ENCODE measurements at places on chromosomes 4 and X. TPM values are rescaled to one million over a fixed set of nuclear protein-coding genes. Genes with fewer than 3 reads are reported as not detected.

The MND1 gene
- total RNA-seq, result not detected

DNA sequence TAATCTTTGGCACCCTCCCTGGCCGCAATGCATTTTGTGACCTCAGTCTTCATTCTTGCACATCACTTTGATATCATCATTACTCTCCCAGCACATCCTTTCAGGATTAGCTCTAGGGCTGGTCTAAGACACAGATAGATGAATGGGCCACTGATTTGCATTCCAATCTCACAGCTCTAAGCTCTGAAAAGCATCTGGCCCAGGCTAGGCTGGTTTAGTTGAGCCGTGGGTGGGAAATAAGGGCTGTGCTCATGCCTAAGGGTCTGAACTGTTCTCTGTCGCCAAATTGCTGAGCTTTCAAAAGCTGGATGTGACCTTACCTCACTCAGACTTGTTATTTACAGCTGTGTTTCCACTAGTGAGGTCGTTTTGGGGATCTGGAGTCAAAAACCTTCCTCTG, 30.0 kb upstream of the SLC9A7 start:
- no peak for DNase-seq

- peak; percentile 58 for DNase-seq
These were observed 40.1 kb upstream of the HELT start for GRCh38 chr4:184978211-184978610.

DNA sequence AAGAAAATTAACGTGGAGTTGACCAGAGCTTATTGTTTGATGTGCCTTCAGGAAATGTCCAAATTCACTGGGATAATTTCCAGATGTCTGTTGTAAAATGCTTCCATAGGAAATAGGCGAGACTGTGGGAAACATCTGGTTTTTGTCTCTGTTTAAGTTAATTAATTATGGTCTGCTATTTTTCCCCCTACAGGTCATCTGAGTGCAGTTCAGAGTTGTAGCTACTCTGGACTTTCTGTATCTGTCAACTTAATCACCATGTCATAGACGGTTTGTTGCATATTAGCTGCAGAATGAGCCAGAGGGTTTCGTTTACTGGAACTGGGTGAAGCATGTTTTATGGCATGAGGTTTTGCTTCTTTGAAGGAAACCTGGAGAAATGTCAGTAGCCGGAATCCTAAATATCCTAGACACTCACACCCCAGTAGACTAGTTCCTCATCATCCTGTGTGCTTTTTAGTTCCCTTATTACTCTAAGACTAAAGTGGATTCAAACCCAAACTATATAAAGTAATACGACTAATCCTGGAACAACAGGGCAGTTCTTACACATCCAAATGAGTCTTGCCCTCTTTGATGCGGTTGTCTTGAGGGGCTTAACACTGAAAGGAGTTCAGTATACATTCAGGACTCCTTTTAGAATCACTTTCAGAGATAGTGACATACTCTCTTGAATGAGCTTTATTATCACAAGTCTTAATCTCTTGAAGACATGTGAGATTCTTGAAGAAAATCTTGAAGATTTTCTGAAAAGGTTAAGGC, 62.5 kb downstream of the PPEF1 start:
- no peak for DNase-seq

DNA sequence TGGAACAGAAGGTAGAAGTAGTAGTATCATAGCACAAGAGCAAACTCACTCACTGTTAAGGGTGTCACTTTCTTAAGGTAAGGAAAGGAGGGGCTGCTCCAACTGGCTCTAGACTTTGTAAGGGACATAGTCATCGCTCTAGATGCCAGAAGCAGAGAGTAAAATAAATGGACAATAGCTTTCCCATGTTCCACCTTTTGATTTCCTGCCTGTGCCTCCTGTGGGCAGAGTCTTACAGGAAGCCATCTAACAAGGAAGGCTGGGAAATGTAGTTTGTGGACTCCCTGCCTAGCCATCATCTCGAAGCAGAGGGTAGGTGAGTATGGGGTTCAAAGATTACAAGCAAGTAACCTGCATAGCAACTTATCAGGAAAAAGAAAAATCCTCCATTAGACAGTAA, 1.7 kb upstream of the METTL14 start:
- no peak for DNase-seq

The RTL3 gene
- not detected for total RNA-seq

GRCh38 chr4:11189756-11190155, 238.9 kb downstream of the HS3ST1 start:
- DNase-seq, result no peak
